ENCODE measurements at places on chromosomes 2 and 18.

GRCh38 chr2:122745603-122746002 lies 990.2 kb downstream of the TSN start:
- no peak for DNase-seq

- DNase-seq: no peak
These were observed 532.6 kb downstream of the TMEM182 start for GRCh38 chr2:103294420-103294819.

- no peak for DNase-seq
These were observed 67.8 kb upstream of the MAP4K3 start for GRCh38 chr2:39504790-39505335.

- no peak for DNase-seq
These were observed 61.4 kb upstream of the TUBA3E start for GRCh38 chr2:130259594-130259993.

DNA sequence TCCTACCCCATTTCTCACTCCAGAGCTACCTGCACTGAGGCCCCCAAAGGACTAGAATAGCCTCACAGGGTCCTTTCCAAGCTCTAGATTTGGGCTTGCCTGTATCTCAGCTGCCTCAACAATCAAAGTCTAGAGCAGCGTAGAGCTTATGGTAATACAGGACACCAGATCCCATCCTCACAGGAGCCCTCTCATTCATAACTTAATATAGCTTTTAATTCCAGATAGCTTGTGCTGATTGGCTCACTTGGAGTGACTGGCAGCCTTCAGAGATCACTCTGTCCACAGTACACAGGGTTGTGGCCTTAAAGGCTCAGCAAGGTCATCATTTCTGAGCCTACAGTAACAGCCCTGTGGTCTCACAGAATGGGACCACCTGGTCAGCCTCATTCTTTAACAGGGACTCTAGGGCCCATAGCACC lies 51.4 kb downstream of the ZFP36L2 start:
- no peak for DNase-seq

DNA sequence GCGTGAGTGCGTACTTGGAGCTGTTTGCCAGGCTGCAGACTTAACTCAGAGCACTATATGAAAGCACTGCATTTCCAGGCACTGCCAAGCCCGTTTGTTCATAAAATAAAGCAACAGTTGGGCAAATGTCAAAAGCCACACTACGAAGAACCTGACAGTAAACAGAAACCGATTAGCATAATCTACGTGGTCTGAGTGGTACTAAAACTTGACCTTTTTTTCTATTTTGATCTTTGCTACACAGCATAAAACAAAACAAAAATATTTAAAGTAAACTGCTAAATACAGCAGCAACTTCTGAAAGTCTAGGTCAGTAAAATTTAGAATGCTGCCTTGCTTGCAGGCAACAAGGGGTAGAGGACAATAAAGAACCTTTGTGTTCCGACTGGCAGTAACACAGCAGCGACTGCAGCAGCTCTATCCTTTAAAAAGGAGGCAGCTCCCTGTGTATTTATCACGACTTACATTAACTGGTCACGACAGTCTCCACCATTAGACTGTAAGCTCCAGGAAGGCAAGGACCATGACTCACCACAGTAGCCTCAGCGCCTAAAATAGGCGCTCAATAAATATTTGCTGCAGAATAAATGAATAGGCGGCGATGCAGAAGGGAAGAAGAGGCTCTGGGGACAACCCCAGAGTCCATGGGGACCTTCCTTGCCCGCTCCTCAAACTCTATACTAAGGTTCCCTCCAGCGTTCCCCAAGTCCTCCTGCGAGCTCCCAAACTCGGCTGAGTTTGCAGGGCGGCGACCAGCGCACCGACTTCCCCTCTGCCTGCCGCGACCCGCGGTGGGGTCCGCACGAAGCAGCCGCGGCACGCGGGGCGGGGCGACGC lies 902 bp downstream of the SS18 start:
- no peak for DNase-seq

GRCh38 chr2:201070948-201071478 lies 458 bp downstream of the HYCC2 start:
- no peak for DNase-seq

GRCh38 chr2:239563561-239563960 lies 162.7 kb upstream of the HDAC4 start:
- no peak for DNase-seq

- no peak for DNase-seq
These were observed 13.9 kb downstream of the MBOAT2 start for GRCh38 chr2:8989536-8990079.

GRCh38 chr2:16713011-16713423 lies 47.4 kb upstream of the CYRIA start:
- no peak for DNase-seq

GRCh38 chr2:224910574-224910925 lies 131.7 kb downstream of the DOCK10 start:
- DNase-seq: no peak

Measured in stimulated activated CD4-positive, alpha-beta T cell treated with anti-CD3 and anti-CD28 coated beads, TNF-alpha, amount 100 ng/mL, for 1 hour (primary cell).